Left cardiac atrium (tissue), 4 donors: ENCODE measurements at places on chromosomes 11 and 22. TPM values are rescaled to one million over a fixed set of nuclear protein-coding genes. Genes with fewer than 3 reads are reported as not detected.

MS4A6E gene
- not detected for total RNA-seq

TOM1 gene
- 45.1 TPM for total RNA-seq

APOC3 gene
- not detected for total RNA-seq

GAB4 gene
- not detected for total RNA-seq

- DNase-seq, result peak; percentile 55
Observed at GRCh38 chr11:35427071-35427470, 7.7 kb upstream of the SLC1A2 start.

- no peak for DNase-seq
Observed at GRCh38 chr22:40178417-40179409, 988 bp downstream of the TNRC6B start.

DNA sequence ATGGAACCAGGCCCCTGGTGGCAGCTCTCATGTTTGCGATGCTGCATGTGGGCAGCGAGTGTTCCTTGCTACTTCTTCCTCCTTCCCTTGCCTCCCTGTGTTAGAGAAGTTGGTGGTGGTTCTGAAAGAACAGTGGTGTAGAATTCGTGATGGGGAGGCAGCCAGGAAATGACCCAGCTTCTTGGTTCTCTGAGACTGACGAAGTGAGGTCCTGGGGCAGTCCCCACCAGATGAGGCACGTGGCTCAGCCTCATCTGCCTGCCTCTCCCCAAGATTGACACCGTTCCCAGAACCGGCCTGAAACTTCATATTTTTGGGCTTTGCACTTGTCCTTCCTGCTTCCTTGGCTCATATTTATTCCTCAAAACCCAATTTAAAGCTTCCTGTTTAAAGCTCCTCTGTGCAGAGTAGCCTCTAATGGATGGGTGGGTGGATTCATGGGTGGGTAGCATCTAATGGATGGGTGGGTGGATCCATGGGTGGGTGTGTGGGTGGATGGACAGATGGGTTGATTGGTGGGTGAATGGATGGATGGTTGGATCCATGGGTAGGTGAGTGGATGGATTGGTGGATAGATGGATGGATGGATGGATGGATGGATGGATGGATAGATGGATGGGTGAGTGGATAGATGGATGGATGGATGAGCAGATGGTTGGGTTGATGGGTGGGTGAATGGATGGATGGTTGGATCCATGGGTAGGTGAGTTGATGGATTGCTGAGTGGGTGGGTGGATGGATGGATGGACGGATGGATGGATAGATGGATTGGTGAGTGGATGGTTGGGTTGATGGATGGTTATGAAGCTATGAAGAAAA lies 77.3 kb upstream of the ATXN10 start:
- no peak for DNase-seq

DNA sequence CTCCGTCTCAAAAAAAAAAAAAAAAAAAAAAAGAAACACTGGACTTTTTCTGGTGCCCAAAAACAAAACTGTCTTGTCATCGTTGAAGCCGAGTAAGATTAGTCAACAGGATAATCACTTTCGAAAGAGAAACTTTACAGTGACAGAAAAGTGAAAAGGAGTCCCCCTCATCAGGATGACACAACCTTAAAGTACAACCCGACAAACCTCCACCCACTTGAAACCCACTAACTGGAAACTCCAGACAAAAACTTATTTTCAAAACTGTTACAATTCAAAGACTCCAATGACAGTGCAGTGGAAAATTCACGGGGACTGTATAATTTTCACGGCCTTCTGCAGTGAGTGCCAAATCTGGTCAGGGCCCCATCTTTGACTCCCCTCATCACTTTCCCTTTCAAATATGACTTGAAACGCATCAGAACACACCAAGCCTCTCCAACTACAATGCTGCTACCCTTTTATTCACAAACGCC lies 1.3 kb downstream of the DENND5A start:
- DNase-seq, result no peak

- no peak for DNase-seq
Observed at GRCh38 chr11:116333001-116333535, 439.7 kb downstream of the BUD13 start.
